Ammon's horn (tissue), 1 donor: ENCODE measurements at places on chromosomes 3 and 15.
A peak's percentile ranks its signal among the peaks of the same experiment; 100 is the strongest.

DNA sequence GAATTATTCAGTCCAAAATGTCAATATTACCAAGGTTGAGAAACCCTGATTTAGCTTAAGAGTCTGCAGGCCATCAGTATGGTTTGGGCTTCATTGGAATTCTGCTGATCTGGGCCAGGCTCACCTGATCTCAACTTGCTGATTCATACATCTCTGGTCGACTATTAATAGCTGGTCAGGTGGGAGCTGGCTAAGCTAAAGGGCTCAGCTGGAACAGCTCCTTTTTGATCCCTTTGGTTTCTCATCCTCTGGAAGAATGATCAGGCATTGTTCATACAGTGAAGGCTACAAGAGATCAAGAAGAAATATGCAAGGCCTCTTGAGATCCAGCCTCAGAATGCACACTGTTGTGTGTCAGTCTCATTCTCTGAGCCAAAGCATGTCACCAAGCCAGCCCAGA is 123.3 kb upstream of the MME start:
- no peak for DNase-seq

GRCh38 chr3:144142151-144142840 is 170.7 kb downstream of the DIPK2A start:
- DNase-seq, result no peak

DNA sequence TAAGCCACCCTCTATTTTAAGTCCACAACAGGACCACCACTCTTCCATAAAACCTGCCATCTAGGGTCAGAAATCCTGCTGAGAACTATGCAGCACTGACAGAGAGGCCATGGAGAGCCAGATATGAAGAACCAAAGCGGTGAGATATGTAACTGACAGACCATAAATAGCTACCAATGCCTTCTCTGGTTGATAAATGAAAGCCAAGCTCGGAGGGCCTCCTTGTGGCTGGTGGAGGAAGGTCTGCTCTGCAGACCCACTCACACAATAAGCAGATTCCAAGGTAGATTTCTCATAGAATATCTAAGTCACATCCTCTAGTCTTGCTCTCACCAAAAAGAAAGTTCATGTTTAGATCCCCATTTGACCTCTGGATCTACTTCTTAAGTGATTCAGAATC is 38.9 kb downstream of the RYK start:
- DNase-seq, result peak; percentile 35

DNA sequence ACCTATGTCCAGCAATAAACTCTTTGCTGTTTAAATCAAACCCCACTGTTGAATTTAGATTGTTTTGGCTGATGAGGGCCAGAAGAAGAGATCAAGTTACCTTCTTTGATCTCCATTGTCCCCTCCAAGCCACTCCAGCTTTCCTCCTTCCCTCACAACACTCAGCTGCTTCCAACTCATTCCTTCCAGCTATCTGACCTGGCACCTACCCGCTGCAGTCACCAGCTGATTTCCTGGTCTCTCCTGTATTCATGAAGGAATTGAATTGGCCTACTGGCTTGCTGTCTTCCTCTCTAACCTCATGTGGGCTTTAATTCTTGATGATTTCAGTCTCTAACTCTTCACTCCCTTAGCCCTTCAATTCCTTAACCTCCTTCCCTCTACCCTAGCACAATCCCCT is 40.8 kb upstream of the ABHD17C start:
- DNase-seq, result no peak

GRCh38 chr15:94162939-94163338 is 68.4 kb upstream of the MCTP2 start:
- no peak for DNase-seq

DNA sequence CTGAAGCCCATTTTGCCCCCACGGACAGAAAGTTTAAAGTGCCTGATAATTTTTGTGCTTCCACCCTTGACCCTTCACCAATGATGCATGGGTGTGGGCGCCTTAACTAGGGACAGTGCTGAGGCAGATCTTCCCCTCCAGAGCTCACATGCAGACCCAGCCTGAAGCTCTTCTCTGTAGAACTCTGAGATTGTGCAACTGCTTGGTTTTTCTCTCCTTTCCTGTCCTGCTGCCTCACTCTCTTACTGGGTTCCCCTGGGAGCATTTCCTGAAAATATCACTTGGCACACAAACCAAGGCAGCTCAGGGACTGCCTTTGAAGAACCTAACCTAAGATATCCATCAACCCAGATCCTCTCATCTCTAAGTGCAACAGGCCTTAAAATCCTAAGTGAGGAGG is 220.3 kb upstream of the STT3B start:
- no peak for DNase-seq

DNA sequence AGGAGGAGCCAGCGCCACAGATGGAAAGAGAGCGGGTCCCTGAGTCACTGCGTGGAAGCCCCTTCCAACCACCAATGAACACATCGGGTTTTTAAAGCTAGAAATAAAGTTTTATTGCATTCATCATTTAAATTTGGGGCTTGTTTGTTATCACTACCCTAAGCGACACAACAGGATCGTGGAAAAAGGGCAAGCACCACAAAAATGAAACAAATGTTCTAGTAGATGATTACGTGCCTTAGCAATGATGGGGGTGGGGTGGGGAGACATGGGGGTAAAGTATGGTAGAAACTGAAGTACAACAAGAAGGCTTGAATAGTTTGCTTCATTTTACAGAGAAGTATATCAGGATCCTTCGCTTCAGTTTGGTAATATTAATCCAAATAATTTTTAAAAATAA is 221.6 kb upstream of the ATP10A start:
- DNase-seq, result no peak

DNA sequence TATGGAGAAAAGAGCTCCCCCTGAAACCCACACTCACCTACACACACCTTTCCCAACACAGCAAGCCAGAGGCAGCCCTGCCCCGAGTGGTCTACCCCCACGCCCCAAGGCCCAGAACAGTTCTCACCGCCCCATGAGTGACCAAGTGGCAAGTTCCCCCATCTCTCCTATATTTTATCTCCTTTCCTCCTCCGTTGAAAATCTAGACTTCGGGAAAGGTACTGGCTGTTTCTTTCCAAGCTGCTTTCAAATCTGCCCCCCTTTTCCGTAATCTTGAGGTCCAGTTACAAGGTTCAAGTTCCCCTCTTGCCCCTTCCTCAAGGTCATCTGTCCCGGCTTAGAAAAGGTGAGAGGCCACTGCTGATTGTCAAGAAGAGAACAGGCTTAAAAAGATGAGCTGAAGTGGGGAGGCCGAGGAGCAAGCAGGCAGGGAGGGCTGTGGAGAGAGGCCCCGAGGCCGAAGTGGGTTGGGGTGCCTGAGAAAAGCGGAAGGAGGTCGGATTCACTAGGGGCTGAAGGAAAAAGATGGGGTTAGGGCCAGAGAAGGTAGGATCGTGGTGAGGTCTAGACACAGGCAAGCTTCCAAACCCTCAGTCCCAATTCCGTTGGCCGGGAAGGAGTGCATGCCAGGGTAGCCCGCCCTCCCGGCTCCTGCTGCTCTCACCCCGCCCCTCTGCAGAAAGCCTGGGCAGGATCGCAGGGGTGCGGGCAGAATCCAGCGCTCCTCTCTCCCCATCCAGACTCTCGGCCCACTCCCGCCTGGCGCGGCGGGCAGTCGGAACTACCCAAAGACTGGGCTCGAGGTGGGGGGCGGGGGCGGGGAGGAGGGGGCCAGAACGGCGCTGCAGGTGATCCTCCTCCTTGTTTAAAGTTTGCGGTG is 1.7 kb downstream of the SEMA5B start:
- peak; percentile 15 for DNase-seq

DNA sequence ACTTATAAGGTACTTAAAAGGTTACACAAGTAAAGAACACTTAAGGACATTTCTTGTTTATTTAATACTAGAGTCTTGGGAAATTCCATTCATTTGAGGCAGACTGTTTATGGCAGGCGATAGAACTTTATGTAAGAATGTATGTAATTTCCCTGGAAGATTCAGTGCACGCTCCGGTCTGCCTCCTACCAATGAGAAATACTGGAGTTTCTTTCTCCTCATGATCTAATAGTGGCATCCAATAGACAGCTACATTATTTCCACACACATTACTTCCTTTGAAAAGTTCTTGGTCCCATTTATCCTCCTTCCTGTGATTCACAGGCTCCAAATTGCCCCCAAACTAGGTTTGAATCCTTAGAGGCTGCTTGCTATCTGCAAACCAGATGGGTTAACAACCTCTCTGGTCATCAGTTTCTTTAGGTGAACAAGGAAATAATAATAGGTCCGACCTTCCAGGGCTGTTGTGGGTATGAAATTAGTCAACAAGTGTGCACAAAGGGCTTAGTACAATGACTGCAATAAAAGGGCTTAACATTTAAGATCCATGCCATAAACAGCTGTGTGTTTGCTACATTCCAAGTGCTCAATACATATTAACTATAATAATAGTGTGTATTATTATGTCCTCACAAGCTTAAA is 30.7 kb downstream of the EIF4E3 start:
- no peak for DNase-seq

- no peak for DNase-seq
Measured at GRCh38 chr3:77412021-77412438, 372.1 kb downstream of the ROBO2 start.

- no peak for DNase-seq
Measured at GRCh38 chr3:119658994-119659393, 1.4 kb downstream of the POPDC2 start.

GRCh38 chr3:123734527-123734902 is 149.6 kb downstream of the MYLK start:
- DNase-seq, result no peak

DNA sequence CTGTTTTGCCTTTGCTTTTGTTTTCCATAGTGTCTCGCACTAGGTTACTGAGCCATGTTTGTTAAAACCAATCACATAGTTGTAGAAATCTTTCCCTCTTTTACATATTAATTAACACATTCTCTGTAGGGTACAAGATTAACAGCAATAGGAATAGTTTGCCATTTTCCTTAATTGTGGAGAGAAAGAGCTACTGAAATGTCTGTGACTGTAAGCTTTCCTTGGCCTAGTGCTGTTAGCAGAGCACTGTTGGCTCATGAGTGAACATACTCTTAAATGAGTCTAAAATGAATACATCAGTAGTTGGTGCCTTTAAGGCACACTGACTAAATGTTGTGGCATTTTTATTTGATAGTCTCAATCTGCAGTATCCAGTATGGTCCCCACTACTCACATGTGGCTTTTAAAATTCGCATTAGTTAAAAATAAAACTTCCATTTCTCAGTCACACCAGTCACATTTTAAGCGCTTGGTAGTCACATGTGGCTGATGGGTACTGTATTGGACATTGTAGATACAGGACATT is 28.2 kb downstream of the CHD2 start:
- no peak for DNase-seq

DNA sequence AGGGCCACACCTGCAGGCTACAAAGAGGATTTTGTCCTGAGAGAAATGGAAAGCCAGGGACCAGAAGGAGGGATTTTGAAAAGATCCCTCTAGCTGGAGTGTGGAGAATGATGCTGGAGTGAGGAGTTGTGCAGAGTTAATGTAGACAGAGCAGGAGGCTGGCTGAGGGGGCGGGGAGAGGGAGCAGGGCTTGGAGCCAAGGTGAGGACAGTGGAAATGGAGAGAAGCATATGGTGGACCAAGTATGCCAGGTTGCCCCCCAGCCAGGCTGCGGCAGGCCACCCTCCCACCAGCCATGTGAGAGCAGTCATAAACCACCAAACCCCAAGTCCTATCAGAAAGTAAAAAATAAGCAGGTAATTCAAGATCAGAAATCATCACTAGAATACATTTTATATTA is 14.7 kb downstream of the RARRES1 start:
- DNase-seq, result no peak
